GM04504 (cell line): ENCODE measurements at places on chromosomes 3 and 15.
A peak's percentile ranks its signal among the peaks of the same experiment; 100 is the strongest.

- no peak for DNase-seq
Measured at GRCh38 chr3:103126115-103126514, 691.3 kb downstream of the ZPLD1 start.

DNA sequence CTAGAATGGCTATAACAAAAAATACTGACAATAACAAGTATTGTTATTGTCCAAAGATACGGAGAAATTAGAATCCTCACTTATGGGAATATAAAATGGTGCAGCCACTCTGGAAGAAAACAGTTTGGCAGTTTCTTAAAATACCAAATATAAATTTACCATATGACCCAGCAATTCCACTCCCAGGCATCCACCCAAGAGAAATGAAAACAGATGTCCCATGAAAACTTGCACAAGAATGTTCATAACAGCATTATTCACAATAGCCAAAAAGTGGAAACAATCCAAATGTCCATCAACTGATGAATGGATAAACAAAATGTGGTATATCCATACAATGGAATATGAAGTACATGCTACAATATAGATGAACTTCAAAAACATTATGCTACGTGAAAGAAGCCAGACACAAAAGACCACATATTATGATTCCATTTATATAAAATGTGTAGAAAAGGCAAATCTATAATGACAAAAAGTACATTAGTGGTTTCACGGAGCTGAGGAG is 9.4 kb downstream of the AAGAB start:
- DNase-seq: peak; percentile 59

- DNase-seq: no peak
Measured at GRCh38 chr15:100668348-100668745, 66.0 kb downstream of the ASB7 start.

GRCh38 chr3:126309165-126309564 is 48.0 kb downstream of the KLF15 start:
- DNase-seq: no peak

DNA sequence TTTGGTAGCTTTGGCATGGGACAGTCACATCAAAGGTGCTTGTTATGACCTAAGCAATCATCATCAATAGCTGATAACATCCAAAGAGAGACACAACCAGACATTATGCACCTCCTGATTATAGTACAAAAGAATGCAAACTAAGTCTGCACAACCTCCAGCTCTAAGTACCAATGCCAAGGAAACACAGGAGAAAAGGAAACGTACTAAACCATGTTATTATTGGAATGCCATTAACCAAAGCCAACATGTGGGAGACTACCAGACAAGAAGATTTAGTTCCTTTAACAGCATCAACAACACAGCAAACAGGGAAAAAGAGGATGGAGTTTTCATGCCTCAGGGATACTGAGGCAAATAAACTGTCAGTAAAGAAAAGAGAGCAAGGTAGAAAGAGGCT is 61.4 kb downstream of the CD47 start:
- DNase-seq: no peak

GRCh38 chr15:80403712-80404056 is 498 bp upstream of the ARNT2 start:
- no peak for DNase-seq

- no peak for DNase-seq
Measured at GRCh38 chr3:112466020-112466419, 33.3 kb downstream of the BTLA start.

DNA sequence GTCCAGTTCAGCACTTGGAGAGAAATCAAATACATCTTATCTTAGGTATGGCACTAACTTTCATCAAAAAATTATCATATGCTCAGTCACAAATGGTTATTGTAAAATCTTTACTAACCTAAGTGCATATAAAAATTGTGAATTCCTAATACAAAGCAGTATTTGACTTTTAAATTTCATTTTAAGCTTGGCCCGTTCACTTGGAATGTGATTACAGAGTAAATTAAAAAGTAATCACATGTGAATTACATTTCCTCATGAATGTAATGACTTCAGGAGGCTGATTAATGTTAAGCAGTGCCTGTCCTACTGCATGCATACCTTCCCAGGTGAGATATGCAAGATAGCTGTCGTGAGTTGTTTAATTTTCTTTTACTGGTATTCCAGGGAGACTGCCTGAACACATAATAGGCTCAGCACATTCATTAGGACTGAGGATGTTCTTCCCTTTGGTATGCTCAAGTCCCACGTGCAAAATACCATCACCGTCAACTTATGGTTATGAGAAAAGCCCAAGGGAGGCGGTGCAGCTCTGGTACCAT is 1053.0 kb downstream of the FHIT start:
- no peak for DNase-seq
